ENCODE measurements at places on chromosomes 4 and X. TPM values are rescaled to one million over a fixed set of nuclear protein-coding genes. Genes with fewer than 3 reads are reported as not detected.

The PLAC8 gene
- total RNA-seq = 0.12 TPM

The VCX3B gene
- not detected for total RNA-seq

The CXXC4 gene
- total RNA-seq = 0.16 TPM

The STOX2 gene
- total RNA-seq = 0.49 TPM

The FGA gene
- not detected for total RNA-seq

The DCAF8L2 gene
- not detected for total RNA-seq

The CDKL2 gene
- total RNA-seq = 5.7 TPM

The PORCN gene
- 10.9 TPM for total RNA-seq

The NEIL3 gene
- 5.4 TPM for total RNA-seq

The USP26 gene
- not detected for total RNA-seq

The SSX2B gene
- not detected for total RNA-seq

The AMOT gene
- 12.0 TPM for total RNA-seq

The ADH1A gene
- not detected for total RNA-seq

The HERC6 gene
- total RNA-seq = 35.0 TPM

The INPP4B gene
- total RNA-seq = 17.8 TPM

The PPBP gene
- total RNA-seq = not detected

The PCDH7 gene
- total RNA-seq = 18.7 TPM

The MAOB gene
- total RNA-seq = 0.24 TPM

The KLHL4 gene
- under 0.01 TPM for total RNA-seq

The GNRHR gene
- not detected for total RNA-seq

The AMBN gene
- total RNA-seq = not detected

The ATOH1 gene
- not detected for total RNA-seq

The HTN1 gene
- total RNA-seq = not detected

The SSX1 gene
- total RNA-seq = not detected

The RNF175 gene
- 0.61 TPM for total RNA-seq

The NUDT6 gene
- 4.1 TPM for total RNA-seq

The ADRA2C gene
- 0.49 TPM for total RNA-seq

The MAOA gene
- 16.5 TPM for total RNA-seq

The SULT1E1 gene
- total RNA-seq = not detected

The NPFFR2 gene
- total RNA-seq = not detected

The SLC9B1 gene
- 0.61 TPM for total RNA-seq

The ZCCHC18 gene
- 0.16 TPM for total RNA-seq

The UGT2B15 gene
- total RNA-seq = not detected

The AKAP4 gene
- not detected for total RNA-seq

The F8A2 gene
- total RNA-seq = not detected

The ARHGEF6 gene
- 34.6 TPM for total RNA-seq

The ADGRG4 gene
- not detected for total RNA-seq

The ARR3 gene
- total RNA-seq = not detected

The S100G gene
- not detected for total RNA-seq

The GABRA4 gene
- total RNA-seq = not detected

The NWD2 gene
- not detected for total RNA-seq

The EDA gene
- 2.6 TPM for total RNA-seq

The PLRG1 gene
- total RNA-seq = 73.2 TPM

Data from hair follicle dermal papilla cell (primary cell).